Upper lobe of right lung (tissue), 1 donor: ENCODE measurements at places on chromosomes 1 and 21. TPM values are rescaled to one million over a fixed set of nuclear protein-coding genes. Genes with fewer than 3 reads are reported as not detected.

DNA sequence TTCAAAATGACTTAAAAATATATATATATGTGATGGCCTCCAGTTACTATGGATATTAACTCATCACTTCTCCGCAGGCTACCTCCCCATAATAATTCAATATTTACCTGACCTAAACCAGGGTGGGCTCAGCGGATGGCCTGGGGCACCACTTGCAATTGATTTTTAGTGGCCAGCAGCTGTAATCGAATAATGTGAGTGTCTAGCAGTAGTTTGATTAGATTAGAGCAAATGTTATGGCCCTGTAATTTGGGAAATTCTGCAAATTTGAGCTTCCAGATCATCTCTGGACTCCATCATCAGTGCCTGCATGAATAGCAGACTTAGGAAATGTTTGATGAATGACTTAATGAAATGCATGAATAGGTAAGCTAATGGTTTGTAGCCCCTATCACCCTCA lies 14.7 kb downstream of the SUSD4 start:
- no peak for DNase-seq

- no peak for DNase-seq
Observed at GRCh38 chr1:182629499-182630096, 25.4 kb upstream of the RGS16 start.

DNA sequence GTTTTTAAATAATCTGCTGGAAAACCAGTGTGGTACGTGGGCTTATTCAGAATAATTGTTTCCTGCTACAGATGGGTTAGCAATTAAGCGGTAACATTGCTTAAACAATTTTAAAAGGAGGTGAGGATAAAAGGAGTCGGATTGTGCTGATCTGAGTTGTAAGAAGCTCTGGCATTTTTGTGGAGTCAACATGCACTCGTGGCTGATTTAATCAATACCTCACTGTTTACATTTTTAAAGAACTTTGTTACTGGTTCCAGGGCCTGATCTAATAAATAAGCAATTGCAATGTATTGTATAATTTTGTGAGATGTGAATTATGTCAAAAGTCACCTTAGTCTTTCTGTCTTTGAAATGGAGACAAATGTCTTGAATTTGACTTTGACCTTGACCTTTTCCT lies 474.0 kb downstream of the SETD4 start:
- DNase-seq = no peak

ERI3 gene
- total RNA-seq = 41.7 TPM

OVAAL gene
- total RNA-seq = not detected

IL10 gene
- total RNA-seq = 0.67 TPM

LCE1E gene
- not detected for total RNA-seq
